ENCODE measurements at places on chromosomes 6 and 20.
A peak's percentile ranks its signal among the peaks of the same experiment; 100 is the strongest.

- ATAC-seq: no peak
Measured at GRCh38 chr6:93088621-93089501, 330.5 kb downstream of the EPHA7 start.

- no peak for ATAC-seq
Measured at GRCh38 chr6:73691512-73691911, 4.5 kb upstream of the CD109 start.

DNA sequence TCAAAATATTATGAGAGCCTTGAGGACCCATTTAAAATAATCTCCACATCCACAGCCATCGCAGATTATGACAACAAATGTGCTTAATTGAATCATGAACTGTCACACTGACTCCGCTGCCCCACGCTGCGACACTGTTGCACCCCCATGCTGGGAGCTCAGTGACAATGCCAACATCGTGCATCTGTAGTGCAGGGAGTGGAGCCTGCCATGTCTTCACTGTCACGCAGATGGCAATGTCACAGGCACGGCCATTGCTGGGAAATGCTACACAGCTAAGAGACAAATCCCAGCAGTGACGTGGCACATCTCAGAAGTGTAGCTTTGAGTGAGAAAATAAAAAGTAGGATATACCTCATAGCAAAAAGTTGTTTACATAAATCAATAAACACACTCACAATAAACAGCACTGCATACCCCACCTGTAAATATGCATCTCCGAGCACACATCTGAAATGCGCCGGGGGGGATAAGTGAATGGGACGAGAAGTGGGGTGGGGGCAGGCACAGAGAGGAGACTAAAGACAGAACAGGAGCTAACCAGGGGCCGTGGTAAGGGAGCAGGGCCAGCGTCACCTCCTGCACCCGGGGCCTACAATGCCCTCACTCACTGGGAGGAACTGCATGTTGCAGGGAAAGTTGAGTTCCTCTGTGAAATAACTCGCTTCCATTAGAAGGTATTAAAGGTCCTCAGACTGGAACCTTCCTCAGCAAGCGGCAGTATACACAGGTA, 349.9 kb downstream of the THBS2 start:
- no peak for ATAC-seq

- ATAC-seq: peak; percentile 85
Measured at GRCh38 chr6:52407467-52407866, 12.7 kb upstream of the EFHC1 start.

DNA sequence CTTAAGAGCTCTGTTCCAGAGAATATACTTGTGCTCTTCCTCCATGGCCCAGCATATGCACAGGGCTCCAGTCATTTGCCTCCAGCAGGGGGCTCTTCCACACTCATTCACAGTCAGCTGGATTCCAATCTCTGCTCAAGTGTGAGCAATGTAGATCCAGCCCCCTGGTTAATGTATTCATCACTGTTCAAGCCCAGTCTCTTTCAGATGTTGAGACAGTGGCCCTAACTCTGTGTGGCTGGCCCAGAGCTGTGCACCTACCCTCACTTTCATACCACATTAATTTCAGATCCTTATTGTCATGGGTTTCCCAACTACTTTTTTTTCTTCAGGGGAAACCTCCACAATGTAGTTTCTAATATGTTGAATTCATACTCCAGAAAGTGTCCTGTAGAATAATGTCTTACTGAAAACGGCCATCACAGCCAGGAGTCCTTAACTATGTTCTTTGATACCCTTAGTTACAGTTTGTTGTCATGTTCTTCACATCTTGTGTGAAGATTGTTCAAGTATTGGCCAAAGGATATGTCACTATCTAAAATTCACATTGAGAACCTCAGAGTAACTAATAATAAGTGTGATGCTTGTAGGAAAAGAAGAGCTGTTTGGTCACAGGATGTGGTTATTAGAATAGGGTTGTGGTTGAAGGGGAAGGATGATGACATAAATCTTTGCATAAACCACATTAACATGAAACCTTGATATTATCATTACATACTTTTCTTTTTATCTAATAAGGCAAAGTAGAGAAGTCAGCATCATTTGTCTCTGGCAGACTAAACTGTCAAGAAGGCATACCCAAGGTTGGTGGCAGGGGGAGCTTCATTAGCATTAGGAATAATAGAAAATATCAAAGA, 14.4 kb upstream of the HLA-DQA1 start:
- ATAC-seq: peak; percentile 73

DNA sequence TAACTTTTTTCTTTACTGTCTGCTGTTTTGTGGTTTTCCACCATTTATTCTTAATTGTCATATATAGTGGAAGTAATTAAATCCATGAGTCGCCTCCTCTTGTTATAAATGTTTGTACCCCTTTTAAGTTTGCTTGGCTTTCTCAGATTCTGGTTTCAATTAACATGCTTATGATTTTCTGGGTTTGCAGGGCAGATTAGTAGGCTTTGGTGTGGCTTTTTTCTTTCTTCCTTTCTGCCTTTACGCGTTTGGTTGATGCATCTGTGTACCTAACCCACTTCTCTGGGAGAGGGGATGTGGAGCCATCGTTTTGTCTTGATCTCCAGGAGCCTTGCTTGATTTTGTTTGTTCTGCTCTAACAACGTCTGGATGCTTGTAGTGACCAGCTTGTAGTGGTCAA, 100.4 kb downstream of the JARID2 start:
- no peak for ATAC-seq

- no peak for ATAC-seq
Measured at GRCh38 chr6:41487860-41488432, 58.2 kb upstream of the FOXP4 start.

- no peak for ATAC-seq
Measured at GRCh38 chr6:152048921-152049320, 241.4 kb downstream of the ESR1 start.

GRCh38 chr20:33791959-33792597, 19.1 kb upstream of the CHMP4B start:
- peak; percentile 19 for ATAC-seq

DNA sequence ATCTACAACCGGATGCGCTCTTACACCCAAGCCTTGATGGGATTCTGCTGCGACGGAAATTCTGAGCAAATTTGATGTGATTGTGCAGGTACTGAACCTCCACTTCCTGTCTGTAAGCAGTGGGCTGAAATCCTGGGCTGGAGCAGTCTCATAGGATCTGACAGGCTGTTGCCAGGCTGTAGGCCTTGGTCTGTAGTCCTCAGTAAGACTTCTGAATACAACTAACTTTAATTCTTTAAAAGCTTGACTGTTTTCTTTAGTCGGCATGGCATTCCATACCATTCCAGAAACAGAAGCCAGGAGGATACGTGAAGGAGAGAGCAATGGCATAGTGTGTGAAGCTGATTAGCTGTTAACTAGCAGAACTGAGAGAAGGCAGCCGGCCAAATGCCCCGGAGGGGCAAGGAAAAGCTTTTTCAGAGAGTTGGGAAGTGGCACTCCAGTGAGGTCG, 68.3 kb downstream of the ADTRP start:
- ATAC-seq: no peak

GRCh38 chr6:151240036-151240685, 394 bp downstream of the AKAP12 start:
- ATAC-seq: peak; percentile 82

- no peak for ATAC-seq
Measured at GRCh38 chr6:56744528-56744927, 101.8 kb upstream of the DST start.

DNA sequence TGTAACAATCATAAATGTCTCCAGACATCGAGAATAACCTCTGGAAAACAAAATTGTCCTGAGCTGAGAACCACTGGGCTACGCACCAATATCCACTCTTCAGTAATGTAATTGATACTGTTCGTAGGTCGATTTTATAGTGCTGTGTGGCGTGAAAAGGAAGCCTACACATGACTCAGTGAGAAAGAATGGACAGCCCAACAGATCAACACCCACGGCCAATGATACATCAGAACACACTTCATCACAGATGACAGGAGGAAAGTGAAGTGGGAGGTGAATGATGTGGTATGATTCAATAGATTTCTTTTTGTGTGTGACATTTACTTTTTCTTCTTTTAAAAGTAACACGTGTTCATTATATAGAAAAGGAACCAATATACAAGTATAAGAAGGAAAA, 93.5 kb downstream of the RPS12 start:
- no peak for ATAC-seq

GRCh38 chr20:39516964-39517363, 554.8 kb downstream of the DHX35 start:
- ATAC-seq: no peak

DNA sequence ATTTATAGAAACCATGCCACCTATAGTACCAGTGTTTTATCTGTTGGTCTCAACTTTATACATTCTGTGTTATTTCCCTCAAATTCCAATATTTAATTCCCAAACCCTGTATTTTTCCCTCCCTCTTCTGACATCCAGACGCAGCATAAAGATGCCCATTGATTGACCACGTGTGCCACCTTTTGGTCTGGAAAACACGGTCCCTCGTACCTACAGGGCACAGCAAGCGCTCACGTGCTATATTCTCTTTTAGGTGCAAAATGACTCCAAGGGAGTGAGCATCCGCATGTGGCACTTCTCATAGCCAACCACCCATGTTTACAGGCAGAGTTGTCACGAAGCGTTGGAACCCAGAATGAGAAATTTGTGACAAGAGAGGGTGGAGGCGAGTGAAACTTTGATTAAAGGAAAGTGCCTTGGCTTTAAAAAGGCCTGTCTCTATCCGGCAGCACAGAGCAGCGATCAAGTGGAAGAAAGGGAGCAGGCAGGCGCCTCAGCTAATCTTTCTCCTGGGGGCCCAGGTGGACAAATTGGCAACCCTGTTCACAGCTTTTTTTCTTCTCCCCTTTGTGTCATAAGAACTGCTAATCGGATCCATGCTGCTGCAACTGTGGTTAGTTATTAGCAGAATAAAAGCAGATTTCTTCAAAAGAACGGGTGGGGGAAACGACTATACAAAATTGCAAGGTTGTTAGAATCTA, 225.9 kb downstream of the TMEM242 start:
- no peak for ATAC-seq

DNA sequence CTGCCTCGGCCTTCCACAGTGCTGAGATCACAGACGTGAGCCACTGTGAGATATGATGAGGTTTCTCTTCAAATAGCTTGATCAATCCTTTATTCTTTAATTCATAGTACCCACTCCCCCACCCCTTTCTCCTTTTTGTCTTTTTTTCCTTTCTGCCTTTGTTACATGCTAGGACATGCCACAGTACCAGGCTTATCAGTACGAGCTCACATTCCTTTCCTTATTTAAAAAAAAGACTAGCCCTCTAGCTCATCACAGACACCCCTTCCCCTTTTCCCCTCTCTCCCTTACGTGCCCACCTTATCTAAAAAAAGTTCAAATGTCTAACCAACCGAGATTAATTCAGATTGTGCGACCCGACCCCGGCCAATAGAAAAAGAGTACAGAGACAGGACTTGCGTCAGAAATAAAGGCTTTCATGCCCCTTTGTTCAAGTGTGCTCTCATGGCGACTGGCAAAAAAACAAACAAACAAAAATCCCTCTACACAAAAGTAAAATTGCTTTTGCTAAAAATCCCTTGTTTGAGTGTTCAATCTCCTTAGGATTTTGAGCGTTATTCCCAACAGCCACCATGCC, 49.2 kb downstream of the MRAP2 start:
- ATAC-seq: no peak

DNA sequence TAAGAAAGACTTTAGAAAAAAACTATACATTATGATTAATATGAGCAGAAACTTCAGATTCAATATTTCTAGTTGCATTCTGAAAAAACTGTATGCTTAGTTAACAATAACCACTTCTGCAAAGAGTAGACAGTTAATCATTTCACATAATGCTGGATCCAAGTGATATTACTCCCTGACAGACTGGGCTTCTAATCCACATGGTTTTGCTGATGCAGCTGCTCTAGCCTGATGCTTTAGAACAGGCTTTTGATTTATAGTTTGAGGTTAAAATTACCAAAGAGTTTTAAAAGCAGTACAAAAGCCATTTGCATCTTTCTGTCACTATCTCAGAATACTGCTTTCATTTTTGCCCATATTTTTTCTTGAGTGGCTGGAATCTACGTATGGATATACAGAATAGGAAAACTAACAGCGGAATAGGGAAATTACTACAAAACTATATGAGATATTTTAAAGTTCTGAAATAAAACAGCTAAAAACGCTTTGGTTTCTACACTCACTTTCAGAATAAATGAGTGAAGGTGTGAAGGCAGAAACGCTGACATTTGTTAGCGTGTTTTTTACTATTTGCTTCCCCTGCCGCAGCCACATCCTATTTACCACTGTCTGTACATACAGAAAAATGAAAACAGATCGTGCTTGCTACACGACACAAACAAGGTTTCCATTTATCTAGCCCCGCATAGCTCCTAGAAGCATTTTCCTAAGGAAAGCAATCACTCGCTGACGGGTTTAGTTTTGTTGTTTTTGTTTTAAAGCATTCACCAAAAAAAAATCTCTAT, 61.7 kb downstream of the METTL24 start:
- ATAC-seq: peak; percentile 39

DNA sequence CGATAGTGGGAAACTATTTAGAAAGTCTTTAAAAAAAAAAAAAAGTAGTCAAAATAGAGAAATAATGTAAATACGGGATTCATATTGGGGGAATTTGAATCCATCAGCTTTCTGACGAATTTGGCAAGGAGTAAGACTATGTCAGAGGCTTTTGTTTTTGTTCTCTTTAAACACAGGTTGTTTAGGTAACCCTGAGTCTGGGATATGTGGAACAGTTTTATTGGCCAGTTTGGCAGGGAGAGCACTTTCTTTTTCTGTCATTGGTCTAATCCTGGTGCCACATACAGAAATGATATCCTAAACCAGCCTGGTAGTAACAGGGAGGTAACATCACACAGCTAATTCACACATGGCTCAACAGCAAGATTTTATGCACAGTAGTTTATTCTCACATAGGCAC, 27.7 kb downstream of the HAO1 start:
- no peak for ATAC-seq

GRCh38 chr20:13101706-13102105, 92.9 kb downstream of the SPTLC3 start:
- ATAC-seq: no peak

DNA sequence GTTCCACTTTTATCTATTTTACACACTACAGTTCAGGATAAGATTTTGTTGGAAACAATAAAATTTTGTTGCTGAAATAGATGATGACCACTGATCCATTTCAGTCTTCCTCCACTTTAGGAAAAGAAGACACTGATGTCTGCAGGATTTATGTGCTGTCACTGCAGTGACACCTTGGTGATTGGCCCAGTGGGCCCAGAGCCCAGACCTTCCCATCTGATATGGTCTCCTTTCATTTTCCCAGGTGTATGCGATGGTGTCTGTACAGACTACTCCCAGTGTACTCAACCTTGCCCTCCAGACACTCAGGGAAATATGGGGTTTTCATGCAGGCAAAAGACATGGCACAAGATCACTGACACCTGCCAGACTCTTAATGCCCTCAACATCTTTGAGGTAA, 19.6 kb upstream of the ADGRF4 start:
- no peak for ATAC-seq

Measured in SK-N-SH treated with all-trans-retinoic acid at 6 μM for 48 hours (cell line).